Neural progenitor cell (in vitro differentiated cells): ENCODE measurements at places on chromosomes 7 and 10. TPM values are rescaled to one million over a fixed set of nuclear protein-coding genes. Genes with fewer than 3 reads are reported as not detected.

The SPOCK2 gene
- total RNA-seq = 1.9 and 3.2 TPM in 2 replicates

The HOGA1 gene
- 0.17 and 1.2 TPM in 2 replicates for total RNA-seq

The SPAM1 gene
- not detected in 2 replicates for total RNA-seq

The TSPAN13 gene
- total RNA-seq = 25.6 and 41.2 TPM in 2 replicates

GRCh38 chr10:110209454-110209925 is 2.1 kb downstream of the MXI1 start:
- H3K36me3 ChIP-seq = no peaks in the 10 kb centered on the region
- DNase-seq = peak; percentile 71
- peaks cover 87% of the 10 kb centered on the region for H3K27me3 ChIP-seq
- peak overlapping the region; percentile 84 for H3K4me3 ChIP-seq
- H3K27ac ChIP-seq = no peak overlapping the region

- no peak for DNase-seq
- no peak overlapping the region for H3K27ac ChIP-seq
- H3K4me1 ChIP-seq = no peaks in the 10 kb centered on the region
- H3K36me3 ChIP-seq = no peaks in the 10 kb centered on the region
- no peaks in the 10 kb centered on the region for H3K27me3 ChIP-seq
- H3K4me3 ChIP-seq = no peak overlapping the region
Measured at GRCh38 chr7:45052011-45052410, 36.8 kb downstream of the NACAD start.

- no peak for DNase-seq
- peaks cover 5% of the 10 kb centered on the region for H3K36me3 ChIP-seq
- no peak overlapping the region for H3K4me3 ChIP-seq
- no peak overlapping the region for H3K27ac ChIP-seq
- no peaks in the 10 kb centered on the region for H3K4me1 ChIP-seq
Measured at GRCh38 chr10:119940487-119940886, 48.0 kb downstream of the SEC23IP start.

DNA sequence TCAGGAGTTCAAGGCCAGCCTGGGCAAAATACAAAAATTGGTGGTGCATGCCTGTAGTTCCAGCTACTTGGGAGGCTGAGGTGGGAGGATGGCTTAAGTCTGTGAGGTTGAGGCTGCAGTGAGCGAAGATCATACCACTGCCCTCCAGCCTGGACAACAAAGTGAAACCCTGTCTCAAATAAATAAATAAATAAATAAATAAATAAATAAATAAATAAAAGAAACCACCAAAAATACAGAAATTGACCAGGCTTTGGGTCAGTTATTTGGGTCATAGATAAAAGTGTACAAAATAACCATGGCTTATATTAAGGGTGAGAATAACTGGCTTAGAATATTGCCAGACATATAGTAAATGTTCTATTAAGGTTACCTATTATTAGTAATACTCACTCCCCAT is 129.2 kb downstream of the NEUROD6 start:
- no peaks in the 10 kb centered on the region for H3K36me3 ChIP-seq
- no peak overlapping the region for H3K27ac ChIP-seq
- no peaks in the 10 kb centered on the region for H3K4me1 ChIP-seq
- DNase-seq = no peak

- H3K36me3 ChIP-seq = no peaks in the 10 kb centered on the region
- no peak overlapping the region for H3K27ac ChIP-seq
- DNase-seq = no peak
- H3K27me3 ChIP-seq = no peaks in the 10 kb centered on the region
- H3K4me1 ChIP-seq = no peaks in the 10 kb centered on the region
- H3K4me3 ChIP-seq = no peak overlapping the region
Measured at GRCh38 chr7:17108049-17108584, 190.3 kb upstream of the AHR start.

- H3K4me1 ChIP-seq = no peaks in the 10 kb centered on the region
- no peak for DNase-seq
- H3K4me3 ChIP-seq = no peak overlapping the region
- no peak overlapping the region for H3K27ac ChIP-seq
Measured at GRCh38 chr10:86888585-86889381, 68.6 kb downstream of the MMRN2 start.

DNA sequence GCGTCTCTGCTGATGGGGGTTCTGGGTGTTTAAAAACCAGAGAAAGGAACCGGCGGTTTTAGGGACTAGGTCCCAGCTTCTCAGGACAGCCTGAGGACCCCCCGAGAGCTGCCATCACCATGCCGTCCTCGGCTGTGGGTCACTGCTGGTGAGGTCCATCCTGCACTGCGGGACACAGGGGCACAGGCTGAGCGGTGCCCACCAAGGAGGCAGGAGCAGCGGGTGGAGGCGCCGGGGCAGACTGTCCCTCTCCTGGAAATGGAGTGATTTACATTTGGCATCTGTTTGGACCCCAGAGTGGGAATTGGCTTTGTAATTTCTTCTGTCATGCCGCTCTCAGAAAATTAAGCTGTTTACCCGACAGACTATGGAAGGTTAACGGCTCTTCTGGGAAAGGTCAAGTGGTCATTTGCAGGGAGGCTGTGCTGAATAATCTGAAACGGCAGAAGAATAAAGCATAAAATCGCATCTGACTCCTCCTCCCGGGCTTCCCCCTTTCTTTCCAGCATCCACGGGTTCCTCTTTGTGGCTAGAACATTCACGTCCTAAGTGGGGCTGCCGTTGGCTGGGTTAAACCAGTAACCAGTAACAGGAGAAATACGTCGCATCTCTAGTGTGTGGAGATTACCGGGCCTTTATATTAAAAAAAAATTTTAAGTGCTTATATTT is 31.7 kb downstream of the LHPP start:
- no peak overlapping the region for H3K4me3 ChIP-seq
- DNase-seq = no peak
- peaks cover 24% of the 10 kb centered on the region for H3K4me1 ChIP-seq
- no peaks in the 10 kb centered on the region for H3K27me3 ChIP-seq

DNA sequence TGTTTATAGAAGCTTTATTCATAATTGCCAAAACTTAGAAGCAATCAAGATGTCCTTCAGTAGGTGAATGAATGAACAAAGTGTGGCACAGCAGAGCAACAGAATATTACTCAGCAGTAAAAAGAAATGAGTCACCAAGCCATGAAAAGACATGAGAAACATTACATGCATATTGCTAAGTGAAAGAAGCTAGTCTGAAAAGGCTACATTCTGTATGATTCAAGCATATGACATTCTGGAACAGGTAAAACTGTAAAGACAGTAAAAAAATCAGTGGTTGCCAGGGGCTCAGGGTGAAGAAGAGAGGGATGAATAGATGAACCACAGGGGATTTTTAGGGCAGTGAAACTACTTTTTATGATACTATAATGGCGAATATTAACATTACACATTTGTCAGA is 80.9 kb upstream of the APBB1IP start:
- no peak overlapping the region for H3K4me3 ChIP-seq
- no peak for DNase-seq
- H3K4me1 ChIP-seq = no peaks in the 10 kb centered on the region
- H3K36me3 ChIP-seq = no peaks in the 10 kb centered on the region
- H3K27me3 ChIP-seq = no peaks in the 10 kb centered on the region

DNA sequence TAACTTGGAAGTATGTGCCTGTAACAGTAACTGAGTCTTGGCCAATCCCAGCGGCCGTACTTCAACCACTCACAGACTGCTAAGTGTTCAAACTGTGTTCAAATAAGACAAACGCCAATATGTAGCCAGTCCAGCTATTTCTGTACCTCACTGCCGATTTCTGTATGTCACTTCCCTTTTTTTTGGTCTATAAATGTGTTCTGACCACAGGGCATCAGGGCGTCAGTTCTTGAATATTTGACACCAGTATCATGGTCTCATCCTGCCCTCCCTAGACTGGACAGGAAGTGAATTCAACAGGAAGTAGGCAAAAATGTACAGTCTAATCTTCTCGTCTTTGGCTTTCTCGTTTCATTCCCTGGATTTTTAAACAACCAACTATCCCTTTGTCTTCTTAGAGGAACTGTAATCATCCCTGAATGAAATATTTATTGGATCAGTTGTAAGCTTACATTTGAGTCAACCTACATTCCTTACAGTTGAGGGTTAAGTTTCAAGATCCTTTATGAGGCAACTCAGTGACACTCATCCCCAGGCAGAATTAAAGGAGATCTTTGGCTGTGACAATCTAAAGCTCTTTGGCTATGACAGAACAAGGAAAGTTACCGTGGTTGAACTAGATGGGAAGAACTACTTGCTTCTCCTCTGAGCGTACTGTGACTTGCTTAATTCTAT is 232.7 kb downstream of the NSUN6 start:
- H3K36me3 ChIP-seq = no peaks in the 10 kb centered on the region
- DNase-seq = no peak
- no peak overlapping the region for H3K27ac ChIP-seq
- no peak overlapping the region for H3K4me3 ChIP-seq
- H3K4me1 ChIP-seq = no peaks in the 10 kb centered on the region
- no peaks in the 10 kb centered on the region for H3K27me3 ChIP-seq

DNA sequence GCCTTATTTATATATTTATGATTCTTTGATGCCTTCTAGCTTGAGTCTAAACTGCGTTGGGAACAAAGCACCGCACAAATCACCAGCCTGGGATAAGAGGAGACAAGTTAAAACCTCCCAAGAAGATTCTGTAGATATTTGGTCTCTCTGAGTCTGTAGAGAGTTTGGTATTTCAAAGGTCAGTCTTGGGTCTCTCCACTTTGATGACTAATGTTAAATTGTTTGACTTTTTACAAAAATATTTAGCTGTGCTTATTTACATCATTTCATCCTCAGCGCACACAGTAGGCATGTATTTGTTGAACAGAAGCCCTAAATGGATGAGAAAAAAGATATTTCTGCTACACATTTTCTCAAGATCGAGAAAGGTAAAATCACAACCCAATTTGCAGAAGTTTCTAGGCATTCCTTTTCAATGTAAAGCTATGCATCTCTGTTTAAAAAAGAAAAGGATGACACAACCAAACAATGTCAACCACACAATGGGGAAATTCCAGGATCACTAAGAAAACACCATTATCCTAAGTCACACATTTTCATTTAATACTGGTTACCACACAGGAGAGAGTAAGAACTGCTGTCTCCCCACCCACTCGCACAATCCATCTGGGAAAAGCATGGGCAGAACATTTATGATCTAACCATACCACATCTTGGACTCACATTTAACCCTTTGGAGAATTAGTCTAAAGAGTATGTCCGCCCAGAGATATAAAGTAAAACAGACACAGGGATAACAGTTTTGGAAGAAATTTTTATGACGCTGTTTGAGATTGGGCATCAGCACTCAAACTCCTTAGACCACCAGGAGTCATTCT is 4.4 kb downstream of the CDK6 start:
- H3K27ac ChIP-seq = no peak overlapping the region
- no peaks in the 10 kb centered on the region for H3K36me3 ChIP-seq
- H3K4me1 ChIP-seq = no peaks in the 10 kb centered on the region
- no peak for DNase-seq
- peaks cover 48% of the 10 kb centered on the region for H3K27me3 ChIP-seq

DNA sequence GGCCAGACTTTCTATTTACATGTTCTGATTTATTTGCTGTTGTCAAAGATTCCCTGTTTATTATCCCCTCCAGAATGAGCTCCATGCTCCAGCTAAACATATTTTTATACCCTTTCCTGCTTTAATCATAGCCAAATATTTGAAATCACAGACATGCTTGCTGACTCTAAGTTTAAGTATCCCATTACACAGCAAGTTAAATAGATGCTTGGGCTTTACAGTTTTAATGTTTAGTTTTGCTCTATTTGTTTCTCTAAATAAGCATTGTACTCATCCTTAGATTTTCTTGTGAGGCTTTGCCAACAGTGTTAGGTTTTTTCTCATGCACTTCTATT is 196.8 kb downstream of the TAX1BP1 start:
- H3K27ac ChIP-seq = no peak overlapping the region
- DNase-seq = no peak
- H3K36me3 ChIP-seq = no peaks in the 10 kb centered on the region
- H3K27me3 ChIP-seq = no peaks in the 10 kb centered on the region
- peaks cover 15% of the 10 kb centered on the region for H3K4me1 ChIP-seq

- no peak overlapping the region for H3K4me3 ChIP-seq
- H3K27ac ChIP-seq = no peak overlapping the region
- DNase-seq = no peak
Measured at GRCh38 chr7:110050785-110051184, 1040.1 kb upstream of the LRRN3 start.

GRCh38 chr7:79403451-79403850 is 50.0 kb downstream of the MAGI2 start:
- H3K36me3 ChIP-seq = no peaks in the 10 kb centered on the region
- no peak overlapping the region for H3K4me3 ChIP-seq
- no peaks in the 10 kb centered on the region for H3K27me3 ChIP-seq
- H3K4me1 ChIP-seq = no peaks in the 10 kb centered on the region

DNA sequence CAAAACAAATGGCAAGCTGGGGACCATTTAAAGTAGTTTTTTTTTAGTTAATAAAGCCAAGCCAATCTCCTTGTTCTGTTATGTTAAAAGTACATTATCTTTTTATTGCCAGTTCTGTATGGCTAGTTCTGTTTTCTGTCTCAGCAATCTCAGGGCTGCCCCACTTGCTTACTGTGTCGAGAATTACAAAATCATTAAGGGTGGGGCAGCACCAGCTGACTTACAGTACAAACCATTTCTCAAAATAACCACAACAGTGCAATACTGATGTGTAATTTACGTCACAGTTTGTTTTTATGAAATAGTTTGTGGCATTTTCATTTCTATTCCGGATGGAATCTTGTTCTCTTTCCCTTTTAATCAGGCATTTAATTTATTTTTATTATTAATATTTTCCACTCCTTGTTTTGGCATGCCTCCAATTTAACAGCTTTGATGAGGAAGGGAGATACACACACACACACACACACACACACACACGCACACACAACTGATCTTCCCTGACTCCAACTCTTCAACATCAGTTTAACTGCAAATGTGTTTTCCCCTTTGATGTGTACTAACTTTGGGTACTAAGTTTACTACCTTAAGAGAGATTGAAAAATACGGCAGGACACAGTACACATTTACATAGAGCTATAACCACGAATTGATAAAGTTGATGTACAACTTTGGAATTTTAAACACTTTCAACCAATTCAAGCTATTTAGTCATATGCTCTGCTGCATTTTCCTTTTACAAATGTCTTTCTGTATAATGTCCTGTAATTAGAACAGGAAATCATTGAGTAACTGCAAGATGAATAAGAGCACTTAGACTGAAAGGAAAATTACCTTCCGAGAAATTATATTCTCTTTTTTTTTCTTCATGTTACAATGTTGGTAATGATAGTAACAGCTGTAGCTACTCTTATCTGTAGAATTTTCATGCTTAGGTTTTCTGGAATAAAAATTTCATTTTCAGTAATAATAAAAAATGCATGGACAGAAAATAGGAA is 91.5 kb downstream of the ARID5B start:
- H3K36me3 ChIP-seq = no peaks in the 10 kb centered on the region
- no peak overlapping the region for H3K27ac ChIP-seq
- H3K4me3 ChIP-seq = no peak overlapping the region

DNA sequence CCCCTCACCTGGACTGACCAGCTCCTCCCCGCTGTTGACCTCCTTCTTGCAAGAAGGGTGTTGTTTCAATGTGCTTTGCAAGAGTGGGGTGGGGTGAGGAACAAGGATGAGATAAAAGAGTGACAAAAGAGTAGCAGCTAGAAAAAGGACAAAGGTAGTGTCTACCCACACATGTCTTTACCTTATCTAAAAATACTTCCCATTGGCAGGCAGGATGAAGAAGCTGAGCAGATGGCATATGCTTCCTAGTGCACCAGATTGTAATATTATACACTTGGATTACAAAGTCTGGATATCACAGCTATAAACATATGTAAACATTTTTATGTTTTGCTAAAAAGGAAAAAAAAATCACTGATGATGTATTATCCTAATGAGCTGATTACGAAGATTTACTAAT is 34.5 kb downstream of the CHN2 start:
- H3K27ac ChIP-seq = no peak overlapping the region
- no peak for DNase-seq
- no peak overlapping the region for H3K4me3 ChIP-seq
- H3K27me3 ChIP-seq = no peaks in the 10 kb centered on the region
- H3K36me3 ChIP-seq = no peaks in the 10 kb centered on the region
- H3K4me1 ChIP-seq = peaks cover 31% of the 10 kb centered on the region
